ENCODE measurements at places on chromosomes 3 and 15.

- DNase-seq, result no peak
Measured at GRCh38 chr15:89071471-89071870, 16.8 kb upstream of the ABHD2 start.

GRCh38 chr3:17820704-17821103 is 78.3 kb upstream of the TBC1D5 start:
- no peak for DNase-seq

GRCh38 chr15:82014989-82015388 is 30.8 kb downstream of the MEX3B start:
- DNase-seq, result no peak

GRCh38 chr3:152779653-152780052 is 55.3 kb upstream of the P2RY1 start:
- no peak for DNase-seq

DNA sequence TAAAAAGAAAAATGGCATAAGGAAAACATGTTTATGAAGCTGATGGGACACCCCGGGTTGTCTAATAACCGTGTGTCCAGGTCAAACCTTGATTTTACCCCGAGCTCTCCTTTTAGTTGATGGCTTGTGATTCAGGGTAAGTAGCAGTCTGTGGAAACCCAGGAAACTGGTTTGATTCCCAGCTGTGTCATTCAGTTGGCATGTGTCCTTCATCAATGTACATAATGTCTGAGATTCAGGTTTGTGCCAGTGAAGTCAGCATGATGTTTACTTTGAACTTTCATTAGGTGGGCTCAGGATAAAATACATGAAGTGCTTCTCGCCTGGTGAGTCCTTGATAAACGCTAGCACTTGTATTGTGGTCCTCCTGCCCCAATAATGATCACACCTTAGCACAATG is 4.3 kb upstream of the COPG1 start:
- DNase-seq, result no peak

DNA sequence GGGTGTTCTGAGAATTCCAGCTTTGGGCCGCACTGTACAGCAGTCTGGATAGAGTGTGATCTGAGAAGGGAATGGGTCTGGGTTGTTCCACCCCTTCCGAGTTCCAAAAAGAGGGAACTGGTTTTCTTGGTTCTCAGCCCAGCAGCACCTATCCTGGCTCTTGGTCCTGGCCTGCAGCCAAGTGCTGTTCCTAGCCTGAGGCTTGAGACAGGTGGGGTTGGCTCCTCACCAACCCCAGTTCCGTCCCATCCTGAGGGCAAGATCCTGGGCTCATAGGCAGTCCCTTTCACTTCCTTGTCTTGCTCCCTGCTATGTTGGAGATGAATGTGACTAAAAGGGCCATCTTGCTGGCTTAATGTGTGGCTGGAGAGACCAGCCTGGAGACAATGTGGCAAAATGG is 15.2 kb downstream of the IVD start:
- no peak for DNase-seq

DNA sequence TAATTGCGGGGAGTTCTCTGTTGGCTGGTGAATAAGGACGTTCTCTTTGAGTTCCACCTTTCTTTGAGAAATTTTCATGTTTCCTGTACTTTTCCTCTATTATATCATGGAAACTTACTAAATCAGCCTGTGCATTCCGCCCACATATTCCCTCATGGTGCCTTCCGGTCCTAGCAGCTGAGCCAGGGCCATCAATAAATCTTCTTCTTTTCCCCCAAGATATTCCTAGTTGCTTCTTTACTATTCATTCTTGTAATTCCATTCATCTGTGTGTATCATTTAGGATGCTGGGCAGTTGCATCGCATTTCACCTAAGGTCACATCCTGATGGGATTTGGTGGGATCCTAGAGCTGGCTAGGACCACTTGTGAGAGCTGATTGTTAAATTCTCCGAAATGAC is 139.2 kb downstream of the RBMS3 start:
- no peak for DNase-seq

GRCh38 chr15:100114571-100114970 is 227.2 kb downstream of the ADAMTS17 start:
- no peak for DNase-seq

DNA sequence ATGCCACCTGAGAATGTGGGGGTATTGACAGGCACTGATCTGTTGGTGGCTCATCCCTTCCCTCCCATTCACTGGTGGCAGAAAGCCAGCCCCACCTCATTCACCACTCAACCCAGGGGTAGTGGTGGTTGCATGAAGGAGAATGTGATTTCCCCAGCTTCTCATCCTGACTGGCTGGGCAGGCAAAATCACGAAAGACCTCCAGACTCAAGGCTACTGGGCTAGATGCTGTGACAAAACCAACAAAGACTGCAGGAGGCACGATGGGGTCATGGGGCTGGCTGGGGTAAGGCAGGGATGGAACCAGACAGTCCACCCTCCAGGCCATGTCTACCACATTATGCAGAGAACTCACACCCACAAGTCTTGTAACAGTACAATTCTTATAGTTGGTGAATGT is 33.9 kb downstream of the FSTL1 start:
- no peak for DNase-seq

GRCh38 chr3:66662894-66663293 is 162.1 kb upstream of the LRIG1 start:
- DNase-seq, result no peak

DNA sequence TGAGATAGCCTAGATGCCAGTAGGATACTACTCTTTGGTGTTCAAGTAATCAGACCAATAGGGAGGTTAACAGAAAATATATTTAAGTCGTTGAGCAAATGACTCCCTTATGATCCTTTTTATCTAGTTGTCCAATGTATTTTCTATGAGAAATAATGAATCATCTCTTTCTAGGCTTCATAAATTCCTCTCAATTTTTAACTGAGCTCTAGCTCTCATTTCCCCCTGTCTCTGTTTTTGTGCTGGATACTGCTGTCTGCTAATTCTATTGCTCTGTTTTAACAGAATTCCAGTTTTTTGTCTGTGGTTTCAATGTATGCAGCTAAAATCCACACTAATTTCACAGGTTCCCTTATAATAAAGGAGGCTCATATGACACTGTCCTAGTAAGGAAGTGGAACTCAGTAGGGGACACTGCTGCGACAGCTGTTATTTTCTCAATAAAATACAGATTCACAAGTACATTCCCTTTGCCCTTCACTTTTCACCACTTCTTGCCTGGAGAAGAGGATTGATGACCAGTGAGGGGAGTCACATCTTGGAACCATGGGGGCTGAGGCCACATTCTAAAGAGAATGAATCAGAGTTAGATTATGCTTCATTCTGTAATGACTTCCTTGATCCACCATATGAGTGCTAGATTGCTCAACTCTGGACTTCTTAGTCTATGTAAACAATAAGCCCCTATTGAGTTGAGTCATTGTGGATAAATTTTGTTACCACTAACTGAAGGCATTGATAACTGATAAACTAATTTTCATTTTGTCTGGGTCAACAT is 558.7 kb upstream of the KCNMB2 start:
- peak; percentile 27 for DNase-seq

Measured in NCI-H460 (cell line).